ENCODE measurements at places on chromosomes 16 and 17.

DNA sequence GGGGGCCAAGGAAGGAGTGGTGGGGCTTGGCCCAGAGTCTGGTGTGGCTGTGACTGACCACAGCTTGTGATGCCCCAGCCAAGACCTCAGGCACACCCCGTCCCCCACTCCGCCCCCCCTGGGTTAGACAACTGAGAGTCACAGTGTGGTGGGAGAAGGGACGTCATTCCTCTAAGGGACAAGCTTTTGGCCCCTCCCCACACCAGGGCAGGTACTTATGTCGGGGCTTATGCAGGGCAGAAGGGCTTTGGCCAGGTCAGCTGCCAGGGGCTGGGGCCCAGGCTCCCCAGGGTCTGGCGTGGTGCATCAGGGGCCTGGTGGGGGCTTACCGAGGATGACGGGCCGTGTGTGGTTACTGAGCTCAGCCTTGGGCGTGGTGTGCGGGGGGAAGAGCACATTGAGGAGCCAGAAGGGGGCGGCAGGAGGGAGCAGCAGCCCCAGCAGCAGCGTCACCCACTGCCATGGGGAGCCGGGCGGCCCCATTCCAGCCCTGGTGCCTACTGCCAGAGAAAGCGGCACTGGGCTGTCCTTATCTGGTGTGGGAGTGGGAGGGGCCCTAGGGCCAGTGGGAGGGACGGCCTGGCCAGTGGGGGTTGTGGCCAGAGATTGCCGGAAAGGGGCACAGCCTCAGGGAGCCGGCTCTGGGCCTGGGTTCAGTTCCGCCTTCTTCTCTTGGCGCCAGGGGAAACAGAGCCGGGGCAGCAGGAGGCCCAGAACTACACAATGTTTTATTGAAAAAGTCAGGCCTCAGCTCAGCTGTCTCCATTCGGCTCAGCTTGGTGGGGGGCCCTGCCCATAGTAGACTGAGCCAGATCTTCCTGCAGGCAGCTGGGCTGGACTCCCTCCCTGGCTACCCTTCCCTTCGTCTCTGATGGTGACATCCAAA is at the start of gene LCAT:
LCAT (minus strand) TSS at position 502 of the 886 bp plus-strand sequence; CDS start at position 483, 19 bp downstream.
- peak; percentile 21 for DNase-seq

DNA sequence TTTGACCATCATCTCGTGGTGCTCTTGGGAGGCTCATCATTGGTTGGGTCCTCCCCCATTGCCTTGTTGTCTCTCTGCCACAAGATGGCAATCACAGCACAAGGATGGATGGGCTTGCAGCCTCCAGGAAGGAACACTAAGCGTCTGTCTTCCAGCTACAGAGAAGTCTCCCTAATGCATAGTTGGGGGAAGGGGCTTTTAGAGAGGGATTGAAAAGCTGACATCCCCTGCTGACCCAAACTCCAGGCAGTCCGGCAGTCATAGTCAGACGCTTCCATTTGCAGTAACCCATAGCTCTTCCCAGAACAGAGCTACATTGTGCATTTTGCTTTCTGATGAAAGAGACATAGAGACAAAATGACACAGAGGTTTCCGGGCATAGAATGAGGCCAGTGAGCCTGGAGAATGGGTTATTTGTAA is 111.4 kb downstream of the UTP18 start:
- DNase-seq, result peak; percentile 68

- DNase-seq, result no peak
These were observed 175.8 kb downstream of the C16orf95 start for GRCh38 chr16:87141402-87141801.

- no peak for DNase-seq
These were observed 76.9 kb downstream of the ARHGAP44 start for GRCh38 chr17:12866244-12866643.

DNA sequence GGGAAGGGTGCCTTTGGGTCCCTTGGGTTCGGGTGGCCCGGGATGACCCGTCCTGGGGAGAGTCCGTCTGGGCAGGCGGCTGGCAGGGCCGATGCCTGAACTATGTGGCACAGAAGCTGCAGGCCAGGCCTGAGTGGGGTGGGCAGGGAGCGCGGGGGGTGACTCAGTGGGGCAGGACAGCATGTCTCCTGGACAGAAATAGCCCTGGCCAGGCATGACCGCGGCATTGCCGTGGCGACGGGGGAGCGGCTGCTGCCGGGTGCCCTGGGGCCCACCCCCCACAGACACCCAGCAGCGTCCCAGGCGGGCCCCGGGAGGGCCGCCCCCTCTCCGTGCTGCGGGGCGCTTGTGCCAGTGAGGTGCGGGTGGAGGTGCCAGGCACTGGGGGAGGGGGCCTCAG is 1.8 kb upstream of the C1QTNF8 start:
- no peak for DNase-seq

DNA sequence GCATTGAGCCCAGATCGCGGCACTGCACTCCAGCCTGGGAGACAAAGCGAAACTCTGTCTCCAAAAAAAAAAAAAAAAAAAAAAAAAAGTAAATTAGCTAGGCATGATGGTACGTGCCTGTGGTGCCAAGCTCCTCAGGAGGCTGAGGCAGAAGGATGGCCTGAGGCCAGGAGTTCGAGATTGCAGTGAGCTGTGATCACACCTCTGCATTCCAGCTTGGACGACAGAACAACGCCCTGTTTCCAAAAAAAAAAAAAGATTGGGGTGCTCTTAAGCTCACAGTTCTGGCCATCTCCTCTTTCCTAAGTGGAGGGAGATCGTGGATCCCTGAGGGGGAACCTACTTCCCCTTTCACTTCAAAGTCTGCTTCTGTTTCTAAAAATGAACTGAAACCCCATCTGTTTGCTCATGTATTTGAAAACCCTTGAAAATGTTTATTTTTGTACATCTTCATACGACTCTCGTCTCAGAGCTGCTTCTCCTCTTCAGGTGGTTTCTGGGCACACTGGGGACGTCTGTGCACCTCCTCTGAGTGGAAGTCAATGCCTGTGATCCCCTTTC is 138.8 kb downstream of the PRKCA start:
- DNase-seq, result no peak

- DNase-seq, result no peak
These were observed 355.4 kb upstream of the RBFOX1 start for GRCh38 chr16:6977291-6977690.

DNA sequence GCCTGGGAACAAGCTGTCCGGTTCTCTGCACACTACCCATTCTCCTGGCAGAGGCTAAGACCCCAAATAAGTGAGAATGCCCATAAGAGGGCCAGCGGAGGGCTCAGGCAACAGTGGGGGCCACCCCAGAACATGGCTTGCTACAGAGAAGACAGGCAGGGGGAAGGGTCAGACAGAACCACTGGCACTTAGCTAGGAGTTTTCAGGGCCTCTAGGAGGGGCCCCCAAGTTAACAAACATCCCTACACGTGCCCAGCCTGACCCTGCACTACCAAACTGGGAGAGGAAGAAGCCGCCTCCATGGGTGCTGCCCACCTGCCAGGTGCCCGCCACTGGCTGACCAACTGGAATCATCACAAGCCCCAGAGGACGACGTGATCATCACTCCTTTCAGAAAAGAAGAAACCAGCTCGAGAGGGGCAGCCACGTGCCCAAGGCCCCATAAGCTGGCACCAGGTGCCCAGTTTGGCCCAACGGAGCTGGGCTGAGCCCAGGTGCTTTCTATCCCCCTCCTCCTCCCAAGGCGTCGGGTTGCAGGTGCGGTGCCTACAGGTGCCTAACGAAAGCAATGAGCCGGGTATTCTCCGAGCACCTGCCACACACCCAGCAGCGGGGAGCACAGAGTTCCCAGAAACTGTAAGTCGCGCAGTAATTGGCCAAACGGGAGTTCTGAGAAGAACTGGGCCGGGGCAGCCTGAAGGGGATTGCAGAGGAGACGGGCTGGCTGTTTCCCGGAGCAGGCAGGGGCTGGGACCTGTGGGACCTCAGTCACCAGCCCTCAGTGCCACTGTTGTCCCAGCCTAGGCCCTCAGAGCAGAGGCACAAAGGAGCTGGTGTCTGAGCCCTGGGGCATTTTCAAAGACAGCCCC is 13.2 kb downstream of the RPH3AL start:
- no peak for DNase-seq

DNA sequence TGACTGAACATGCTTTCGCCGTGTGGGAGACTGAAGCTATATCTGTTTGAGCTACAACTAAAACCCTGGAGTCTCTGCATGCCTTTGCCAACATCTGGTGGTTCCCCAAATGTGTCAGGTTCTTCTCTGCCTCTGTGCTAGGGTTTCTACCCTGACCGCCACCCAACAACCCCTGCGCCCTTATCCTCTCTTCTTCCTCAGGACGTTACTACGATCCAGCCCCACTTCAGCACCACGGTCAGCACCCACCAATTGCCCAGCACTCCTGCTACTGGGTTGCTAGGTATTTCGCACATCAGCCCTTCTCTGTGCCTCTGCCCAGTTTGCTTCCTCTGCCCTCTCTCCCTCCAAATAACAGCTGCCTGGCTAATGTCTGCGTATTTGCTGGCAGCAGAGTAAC is 106.3 kb upstream of the HSBP1 start:
- DNase-seq, result peak; percentile 66

- no peak for DNase-seq
These were observed 854 bp upstream of the SSTR5 start for GRCh38 chr16:1071561-1072225.

DNA sequence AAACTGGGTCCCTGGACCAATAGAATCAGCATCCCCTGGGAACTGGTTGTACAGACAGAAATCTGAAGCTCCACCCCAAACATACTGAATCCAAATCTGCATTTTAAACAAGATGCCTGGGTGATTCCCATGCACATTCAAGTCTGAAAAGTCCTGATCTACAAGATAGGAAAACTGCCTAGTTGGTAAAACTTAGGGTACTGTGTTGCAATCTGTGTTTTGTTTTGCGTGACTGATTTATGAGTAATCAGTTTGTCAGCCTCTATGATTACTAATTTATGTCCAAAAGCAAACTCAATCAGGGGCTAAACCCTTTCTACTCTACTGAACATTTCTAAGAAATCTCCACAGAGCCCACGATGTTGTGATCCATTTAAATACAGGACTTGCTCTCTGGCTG is 103.8 kb downstream of the YPEL2 start:
- peak; percentile 84 for DNase-seq

- DNase-seq, result no peak
These were observed 41.4 kb upstream of the MEIOC start for GRCh38 chr17:44614862-44615261.

DNA sequence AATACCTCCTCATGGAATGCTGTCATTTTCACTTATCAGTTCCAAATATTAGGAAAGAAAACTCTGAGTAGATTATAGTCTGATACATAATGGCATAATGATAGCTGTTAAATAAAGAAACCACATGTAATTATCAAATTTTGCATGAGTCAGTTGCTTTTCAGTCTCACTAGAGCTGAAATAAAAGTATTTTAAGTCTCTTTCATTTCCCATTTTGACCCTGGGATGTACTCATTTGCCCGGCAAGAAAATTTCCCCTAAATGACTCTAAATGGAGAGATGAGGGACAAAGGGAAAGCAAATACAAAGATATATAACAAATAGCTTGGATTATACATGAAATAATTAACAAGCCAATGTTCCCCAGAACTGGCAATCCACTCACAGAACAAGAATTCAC is 47.9 kb upstream of the CPHXL start:
- DNase-seq, result no peak

DNA sequence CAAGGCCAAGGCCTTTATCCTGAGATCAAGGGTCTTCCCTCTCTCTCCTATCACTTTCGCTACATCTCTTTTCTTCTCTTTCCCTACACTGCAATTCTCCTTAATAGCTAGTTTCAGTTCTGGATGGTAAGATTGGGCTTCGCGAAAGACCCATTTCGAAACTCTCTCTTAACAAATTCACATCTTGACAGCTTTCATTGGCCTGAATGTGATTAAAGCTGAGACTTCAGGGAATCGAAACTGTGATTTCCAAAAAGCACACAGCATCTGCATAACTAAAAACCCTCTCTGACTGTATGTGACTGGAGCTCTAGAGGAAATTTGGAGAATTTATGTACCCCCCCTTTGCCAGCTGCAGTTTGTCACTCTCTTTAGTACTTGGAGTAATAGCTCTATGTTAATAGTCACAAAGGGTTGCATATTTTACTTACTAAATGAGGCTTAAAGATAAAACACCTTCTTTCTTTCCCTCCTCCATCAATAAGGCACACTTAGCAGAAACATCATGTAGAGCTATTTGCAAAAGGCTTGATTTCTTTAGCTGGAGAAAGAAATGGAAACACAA is 105.3 kb upstream of the FAM20A start:
- DNase-seq, result no peak

DNA sequence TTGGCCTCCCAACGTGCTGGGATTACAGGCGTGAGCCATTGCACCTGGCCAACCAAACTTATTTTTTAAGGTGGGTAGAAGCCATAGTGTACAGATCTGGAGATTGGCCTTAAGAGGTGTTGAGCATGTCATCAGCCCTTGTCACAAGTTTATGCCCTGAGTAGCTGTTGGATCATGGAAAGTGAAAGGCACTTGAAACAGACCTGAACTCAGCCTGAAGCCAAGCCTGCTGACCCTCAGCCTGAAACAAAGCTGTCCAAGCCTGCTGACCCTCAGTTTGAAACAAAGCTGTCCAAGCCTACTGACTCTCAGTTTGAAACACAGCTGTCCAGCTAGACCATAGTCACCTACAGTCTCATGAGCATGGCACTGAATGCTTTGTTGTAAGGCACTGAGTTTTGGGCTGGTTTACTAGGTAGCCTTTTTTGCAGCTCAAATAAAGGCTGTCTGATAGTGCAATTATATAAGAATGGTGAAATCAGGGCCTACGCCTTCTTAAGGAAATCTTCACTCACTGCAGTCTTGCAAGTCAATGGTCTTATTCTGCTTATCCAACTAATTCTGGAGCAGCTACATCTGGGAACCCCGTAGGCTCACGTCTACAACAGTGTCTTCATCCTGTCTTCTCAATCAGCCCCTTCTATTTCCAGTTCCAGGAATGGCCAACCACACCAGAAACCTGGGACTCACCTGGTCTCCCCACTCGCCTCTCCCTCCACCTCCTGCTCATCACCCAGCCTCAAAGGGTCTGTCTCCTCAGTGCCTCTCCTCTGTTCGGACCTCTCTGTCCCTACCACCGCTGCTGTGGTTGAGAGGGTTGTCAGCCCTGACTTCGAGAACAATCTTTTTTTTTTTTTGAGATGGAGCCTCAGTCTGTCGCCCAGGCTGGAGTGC is 2.9 kb upstream of the NPIPB15 start:
- DNase-seq, result no peak

DNA sequence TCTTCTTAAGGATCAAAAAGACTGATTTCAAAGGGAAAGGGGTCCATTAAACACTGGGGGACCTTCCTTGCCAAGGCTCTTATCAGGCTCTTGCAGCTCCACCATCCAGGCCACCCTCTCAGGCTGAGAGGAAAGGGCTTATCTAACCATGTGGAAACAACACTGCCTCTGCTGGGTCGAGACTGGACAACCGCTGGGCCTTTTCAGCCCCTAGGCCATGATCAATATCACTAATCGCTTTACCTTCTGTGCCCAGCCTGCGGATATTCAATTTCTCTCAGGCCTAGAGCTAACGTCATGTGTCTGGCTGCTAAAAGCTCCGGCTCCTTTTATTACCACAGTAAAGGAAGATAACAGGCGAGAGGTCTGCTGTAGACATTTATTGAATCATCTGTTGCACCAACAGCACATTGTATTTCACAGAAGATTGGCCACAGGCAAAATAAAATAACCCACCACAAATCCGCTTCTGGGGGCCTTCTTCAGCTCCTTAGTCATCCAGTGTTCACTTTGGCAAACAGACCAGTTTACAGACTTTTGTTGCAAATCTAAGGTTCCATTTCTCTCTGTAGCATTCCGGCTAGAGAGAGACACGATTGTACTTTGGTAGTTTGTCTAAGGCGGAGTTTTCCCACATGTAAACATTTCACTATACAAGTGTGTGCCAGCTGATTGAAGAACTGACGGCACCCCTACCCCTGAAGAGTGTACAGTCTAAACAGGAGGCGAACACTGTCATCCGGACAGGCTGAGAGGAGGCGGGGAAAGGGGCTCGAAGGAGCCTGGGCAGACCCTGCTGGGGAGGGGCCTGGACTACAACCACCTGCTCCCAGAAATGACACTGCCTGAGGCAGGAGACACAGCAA is 13.9 kb downstream of the CYB561 start:
- DNase-seq, result peak; percentile 66

Data from fibroblast of skin of scalp (primary cell).